ENCODE measurements at places on chromosomes 5 and 9. TPM values are rescaled to one million over a fixed set of nuclear protein-coding genes. Genes with fewer than 3 reads are reported as not detected.

DNA sequence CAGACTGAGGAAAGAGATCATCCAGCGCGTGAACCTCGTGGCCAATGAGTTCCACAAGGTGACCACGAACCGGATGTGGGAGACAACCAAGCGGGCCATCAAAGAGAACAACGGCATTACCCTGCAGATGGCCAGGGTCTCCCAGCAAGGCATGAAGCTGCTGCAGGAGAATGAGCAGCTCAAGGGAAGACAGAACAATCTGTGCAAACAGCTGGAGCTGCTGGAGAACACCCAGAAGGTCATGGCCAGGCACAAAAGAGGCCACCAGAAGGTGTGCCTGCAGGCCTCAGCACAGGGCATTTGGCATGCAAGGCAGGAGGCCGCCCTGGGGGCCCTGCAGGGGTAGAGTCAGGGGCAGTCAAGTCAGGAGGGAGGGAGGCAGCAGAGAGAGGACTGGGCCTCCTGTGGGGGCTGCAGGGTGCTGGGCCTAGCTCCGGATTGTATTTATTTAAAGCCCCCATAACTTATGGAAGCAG, 4.2 kb downstream of the PTRH1 start:
- no peak for DNase-seq

GRCh38 chr5:74608736-74609601, 31.6 kb downstream of the ENC1 start:
- no peak for DNase-seq

GRCh38 chr5:88925692-88926490, 42.9 kb upstream of the MEF2C start:
- DNase-seq = no peak

- no peak for DNase-seq
Measured at GRCh38 chr5:39569857-39570256, 145.1 kb upstream of the DAB2 start.

ENHO gene
- 9.6 TPM for total RNA-seq

MRPS2 gene
- total RNA-seq = 10.9 TPM

ANKRD34B gene
- not detected for total RNA-seq

IFNB1 gene
- not detected for total RNA-seq

GRCh38 chr9:115157245-115157674, 39.3 kb upstream of the TNC start:
- DNase-seq = no peak

DNA sequence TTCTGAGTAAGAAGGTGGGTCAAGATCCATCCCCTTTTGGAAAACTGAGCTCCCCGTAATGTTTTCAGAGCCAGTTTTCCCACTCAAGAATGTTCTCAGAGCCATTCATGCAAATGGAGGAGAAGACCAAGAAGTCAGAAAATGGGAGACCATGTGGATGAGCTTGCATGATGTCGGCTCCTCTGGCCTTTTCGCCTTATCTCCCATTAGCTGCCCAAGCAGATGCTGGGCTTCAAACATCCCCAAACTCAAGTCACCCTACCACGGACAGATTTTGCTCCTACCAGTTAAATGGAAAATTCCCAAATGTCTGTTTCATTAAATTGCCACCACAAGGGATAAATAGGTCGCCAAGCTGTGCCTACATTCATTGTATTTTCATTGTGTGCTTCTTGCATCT, 161.4 kb downstream of the ICE1 start:
- no peak for DNase-seq

HACD4 gene
- total RNA-seq = 2.2 TPM

CBY3 gene
- total RNA-seq = not detected

DNA sequence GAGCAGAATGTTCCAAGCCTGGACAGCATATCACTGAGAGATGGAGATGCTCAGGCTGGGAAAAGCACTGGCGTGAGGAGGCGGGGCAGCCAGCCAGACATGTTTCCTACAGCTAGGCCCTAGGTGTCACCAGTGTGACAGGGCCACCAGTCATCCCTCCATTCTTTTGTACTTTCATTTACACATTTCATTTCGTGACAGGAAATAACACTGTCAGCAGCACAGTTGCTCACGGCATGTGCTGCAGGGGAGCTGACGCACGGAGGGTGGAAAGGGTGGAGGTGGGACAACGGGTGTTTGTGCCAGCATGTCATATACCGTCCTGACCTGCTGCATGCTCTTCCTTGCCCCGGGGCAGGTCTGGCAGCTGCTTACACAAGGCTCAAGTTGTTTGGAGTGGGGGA, 14.8 kb upstream of the CEMIP2 start:
- no peak for DNase-seq

GCNT4 gene
- 0.51 TPM for total RNA-seq

DNA sequence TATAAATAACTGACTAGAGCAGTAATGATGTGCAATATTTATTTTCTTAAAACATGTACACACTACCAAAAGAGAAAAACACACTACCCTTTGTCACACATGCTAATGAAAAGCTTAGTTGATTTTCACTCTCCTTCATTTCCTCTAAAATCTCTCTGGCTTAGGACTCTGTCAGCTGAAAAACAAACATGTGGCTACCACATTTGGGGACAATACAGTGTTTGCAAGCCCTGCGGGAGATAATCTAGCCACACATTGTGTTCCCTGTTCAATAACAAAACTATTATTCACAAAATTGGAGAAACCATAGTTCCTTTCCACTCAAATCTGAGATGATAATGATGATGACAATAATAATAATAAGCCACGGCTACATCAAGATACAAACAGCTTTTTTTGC, 3.5 kb upstream of the LOX start:
- DNase-seq = no peak

ARHGAP26 gene
- 4.4 TPM for total RNA-seq

DNA sequence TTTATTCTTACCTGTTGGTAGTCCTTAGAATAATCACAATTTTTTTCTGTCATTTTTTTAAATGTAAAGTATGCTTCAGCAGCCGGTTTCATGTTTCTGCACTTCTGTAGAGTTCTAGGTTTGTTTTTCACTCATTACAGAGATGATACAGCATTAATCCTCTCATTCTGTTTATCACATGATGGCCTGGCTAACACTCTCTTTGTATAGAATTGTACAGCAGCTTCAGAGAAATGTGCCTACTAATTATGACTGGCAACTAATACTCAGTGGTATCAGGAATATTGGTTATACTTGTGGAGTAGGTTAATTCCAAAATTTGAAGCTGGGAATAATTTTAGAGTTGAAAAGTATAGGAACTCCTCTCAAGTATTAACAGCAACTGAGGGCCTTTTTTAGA, 192.9 kb upstream of the OTULINL start:
- no peak for DNase-seq

- no peak for DNase-seq
Measured at GRCh38 chr9:7137040-7137439, 379.3 kb downstream of the KDM4C start.
